ENCODE measurements at places on chromosomes 6 and 20.

DNA sequence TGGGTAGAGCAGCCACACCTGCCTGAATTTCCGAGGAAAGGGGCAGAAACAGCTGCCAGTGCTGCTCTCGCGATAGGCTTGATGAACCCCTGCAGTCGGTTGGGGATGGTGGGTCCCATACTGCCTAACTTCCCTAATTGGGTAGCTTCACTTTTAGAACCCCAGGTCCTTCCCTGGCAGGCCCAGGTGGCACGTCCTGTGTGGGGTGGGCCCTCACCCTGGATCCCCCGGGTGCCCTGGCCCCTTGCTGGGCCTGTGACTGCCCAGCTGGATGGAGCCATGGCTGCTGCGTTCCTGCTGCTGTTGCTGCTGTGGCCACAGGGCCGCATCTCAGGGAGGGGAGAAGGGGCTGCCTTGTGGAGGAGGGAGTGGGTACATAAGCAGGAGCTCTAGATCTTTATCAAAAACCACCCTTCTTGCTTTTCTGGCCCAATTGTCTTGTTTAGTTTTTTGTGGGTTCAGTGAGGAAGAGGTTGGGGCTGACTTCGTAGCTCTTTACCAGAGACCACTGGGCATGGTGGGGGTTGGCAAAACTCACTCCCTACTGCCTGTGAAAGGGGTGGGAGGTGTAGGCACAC lies 19.2 kb downstream of the TREML4 start:
- no peak for DNase-seq

DNA sequence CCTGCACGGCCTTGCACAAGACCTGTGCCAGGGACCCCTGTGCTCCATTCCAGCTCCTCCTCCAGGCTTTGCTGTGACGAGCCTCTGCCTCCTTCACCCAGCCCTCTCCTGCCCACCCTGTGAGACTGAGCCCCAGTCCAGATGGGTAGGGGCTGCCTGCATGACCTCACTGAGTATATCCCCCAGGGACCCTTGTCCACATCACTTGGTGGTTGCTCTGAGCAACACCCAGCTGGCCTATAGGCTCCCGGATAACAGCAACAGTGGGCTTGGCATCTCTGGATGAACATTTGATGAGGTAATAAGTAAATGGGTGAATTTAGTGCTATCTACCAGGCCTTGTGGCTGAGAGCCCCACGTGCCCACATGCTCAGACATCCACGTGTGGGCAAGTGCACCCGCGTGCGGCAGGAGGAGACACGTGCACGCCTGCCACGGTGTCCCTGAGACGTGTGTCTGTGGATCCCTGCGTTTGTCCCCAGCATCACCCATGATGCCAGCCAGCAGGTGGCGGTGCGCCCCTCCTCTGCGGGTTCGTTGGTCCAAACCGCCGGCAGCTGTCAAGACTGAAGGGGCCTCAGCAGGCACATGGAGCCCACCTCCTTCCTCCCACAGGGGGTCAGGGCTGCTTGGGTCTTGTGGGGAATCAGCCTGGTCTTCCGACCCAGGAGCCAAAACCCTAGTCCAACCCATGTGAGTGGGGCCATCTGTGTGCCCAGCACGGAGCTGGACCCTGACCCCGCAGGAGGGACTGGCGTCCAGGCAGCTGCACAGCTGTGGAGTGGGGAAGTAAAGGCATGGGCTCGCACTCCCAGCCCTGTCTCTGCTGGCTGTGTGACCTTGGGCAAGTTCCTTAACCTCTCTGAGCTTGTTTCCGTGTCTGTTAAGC lies 45.9 kb downstream of the FGD2 start:
- peak; percentile 82 for DNase-seq

DNA sequence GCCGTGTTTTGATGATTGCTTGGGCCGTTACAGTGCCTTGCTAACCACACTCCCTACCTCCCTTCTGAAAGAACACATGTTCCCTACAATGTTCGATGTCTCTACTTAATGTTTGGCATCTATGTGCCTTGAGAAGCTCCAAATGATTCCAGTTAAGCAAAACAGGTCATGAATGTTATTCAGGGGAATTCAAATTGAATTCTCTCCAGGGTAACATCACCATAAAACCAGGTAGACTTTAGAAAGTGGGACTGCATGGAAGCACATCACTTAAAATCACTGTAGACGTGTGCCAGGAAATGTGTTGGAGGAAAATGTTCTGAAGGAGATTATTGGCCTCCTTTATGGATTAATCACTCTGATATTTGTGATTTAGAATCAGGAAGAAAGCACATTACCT lies 128.1 kb downstream of the ADAT2 start:
- DNase-seq: no peak

- DNase-seq: no peak
These were observed 184.3 kb downstream of the TAF4 start for GRCh38 chr20:61881416-61881815.

DNA sequence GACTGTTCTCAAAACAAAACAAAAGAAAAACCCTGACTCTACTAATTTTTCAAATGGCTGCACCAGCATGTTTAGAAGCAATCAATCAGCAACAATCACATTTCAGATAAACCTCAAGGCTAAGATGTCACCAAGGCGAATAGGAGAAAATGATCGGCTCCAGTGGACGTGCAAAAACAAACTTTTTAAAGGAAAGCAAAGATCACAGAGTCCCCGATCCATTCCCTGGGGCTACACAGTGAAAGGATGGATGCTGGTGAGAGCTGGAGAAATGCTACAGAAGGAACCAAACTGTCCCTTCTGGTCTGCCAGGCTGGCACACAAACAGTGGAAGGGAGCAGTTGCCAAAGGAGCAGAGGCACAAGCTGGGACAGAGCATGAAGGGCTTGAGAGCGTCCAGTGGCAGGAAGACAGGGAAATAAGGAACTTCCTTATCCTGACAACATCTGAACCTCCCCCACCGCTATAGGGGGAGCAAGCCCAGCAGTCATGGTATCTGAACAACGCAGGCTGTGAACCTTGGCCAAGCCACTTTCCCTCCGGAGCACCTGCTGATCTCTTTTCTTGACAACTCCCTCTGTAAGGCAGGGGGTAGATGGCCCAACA lies 73.7 kb upstream of the HIVEP1 start:
- DNase-seq: peak; percentile 0

DNA sequence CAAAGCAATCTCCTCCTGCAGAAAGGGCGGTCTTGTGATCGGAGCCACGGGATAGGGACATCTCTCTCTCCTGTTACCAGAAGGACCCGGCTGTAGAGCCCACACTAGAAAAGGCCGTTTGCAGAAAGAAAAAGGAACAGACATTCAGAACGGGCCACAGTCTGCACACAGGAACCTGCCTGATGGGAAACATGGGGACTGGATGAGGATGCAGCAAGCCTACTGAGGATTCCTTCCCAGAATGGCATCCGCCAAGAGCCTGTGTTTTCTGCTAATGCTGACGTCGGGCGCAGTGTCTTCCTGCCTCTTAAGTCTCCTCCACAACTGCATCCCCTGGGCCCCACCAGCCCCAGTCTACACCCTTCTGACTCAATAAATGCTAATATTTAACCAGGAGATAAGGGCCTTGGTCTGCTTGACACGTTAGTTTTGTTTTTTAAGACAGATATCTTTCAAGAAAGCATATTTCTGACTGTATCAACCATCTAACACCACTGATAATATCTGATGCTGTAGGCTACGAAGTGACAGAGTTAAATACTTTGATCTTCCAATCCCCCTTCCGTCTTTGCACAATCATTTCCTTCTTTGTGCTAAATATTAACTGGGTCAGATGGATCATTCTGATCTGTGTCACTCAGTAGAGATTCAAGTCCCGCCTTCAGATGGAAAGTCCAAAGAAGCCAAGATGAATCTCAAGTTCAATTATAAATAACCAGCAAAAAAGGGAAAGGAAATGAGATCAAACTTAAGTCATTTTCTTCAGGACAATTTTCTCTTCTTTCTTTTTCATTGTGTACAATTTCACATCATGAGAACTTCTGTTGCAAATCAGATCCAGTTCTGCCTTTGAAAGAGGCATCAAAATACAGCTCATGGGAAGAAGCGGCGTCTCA lies 20.7 kb downstream of the FAM50B start:
- DNase-seq: no peak

DNA sequence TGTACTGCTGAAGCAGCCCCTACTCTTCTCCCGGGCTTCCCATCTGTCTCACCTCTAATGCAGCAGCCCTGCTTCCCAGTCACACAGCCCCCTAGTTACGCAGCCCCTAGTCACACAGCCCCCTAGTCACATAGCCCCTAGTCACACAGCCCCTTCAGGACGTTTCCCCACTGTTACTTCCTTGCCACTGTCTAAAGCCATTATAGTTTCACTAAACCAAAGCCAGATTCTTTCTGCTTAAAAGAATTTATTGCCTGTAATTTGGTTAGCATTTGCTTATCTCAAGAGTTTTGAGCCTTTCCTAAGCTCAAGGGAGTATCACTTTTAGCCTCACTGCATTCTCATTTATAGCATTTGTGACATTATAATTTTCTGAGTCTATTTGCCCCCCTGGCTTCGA lies 127.9 kb downstream of the LMBRD1 start:
- no peak for DNase-seq

GRCh38 chr6:10307476-10307875 lies 107.4 kb downstream of the TFAP2A start:
- DNase-seq: no peak

DNA sequence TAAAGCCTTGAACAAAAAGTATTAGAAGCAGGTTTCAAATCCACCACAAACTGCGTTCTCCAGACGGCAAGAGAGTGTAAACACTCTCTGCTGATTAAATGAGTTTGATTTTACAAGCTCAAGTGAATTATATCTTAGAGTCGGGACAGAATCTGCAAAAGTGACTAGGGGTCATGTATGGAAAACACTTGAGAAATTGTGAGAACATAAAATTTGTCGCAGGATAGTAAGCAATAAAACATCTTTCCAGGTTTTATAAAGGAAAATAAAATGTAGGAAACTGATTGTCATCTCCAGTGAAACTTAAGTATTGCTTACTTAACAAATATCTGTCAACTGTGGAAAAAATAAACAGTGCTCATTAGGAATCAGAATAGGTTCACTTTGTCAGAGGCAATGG lies 374.2 kb downstream of the ARHGAP18 start:
- DNase-seq: no peak

- no peak for DNase-seq
These were observed 331.8 kb downstream of the EPHA7 start for GRCh38 chr6:93087606-93088005.

- no peak for DNase-seq
These were observed 81.4 kb downstream of the LIN28B start for GRCh38 chr6:105038259-105038658.

GRCh38 chr6:125546841-125547251 lies 202.6 kb upstream of the HEY2 start:
- no peak for DNase-seq

Measured in midbrain (tissue), 1 donor.